CD4-positive, alpha-beta T cell (primary cell): ENCODE measurements at places on chromosomes 11 and 22. TPM values are rescaled to one million over a fixed set of nuclear protein-coding genes. Genes with fewer than 3 reads are reported as not detected.
A peak's percentile ranks its signal among the peaks of the same experiment; 100 is the strongest.

DNA sequence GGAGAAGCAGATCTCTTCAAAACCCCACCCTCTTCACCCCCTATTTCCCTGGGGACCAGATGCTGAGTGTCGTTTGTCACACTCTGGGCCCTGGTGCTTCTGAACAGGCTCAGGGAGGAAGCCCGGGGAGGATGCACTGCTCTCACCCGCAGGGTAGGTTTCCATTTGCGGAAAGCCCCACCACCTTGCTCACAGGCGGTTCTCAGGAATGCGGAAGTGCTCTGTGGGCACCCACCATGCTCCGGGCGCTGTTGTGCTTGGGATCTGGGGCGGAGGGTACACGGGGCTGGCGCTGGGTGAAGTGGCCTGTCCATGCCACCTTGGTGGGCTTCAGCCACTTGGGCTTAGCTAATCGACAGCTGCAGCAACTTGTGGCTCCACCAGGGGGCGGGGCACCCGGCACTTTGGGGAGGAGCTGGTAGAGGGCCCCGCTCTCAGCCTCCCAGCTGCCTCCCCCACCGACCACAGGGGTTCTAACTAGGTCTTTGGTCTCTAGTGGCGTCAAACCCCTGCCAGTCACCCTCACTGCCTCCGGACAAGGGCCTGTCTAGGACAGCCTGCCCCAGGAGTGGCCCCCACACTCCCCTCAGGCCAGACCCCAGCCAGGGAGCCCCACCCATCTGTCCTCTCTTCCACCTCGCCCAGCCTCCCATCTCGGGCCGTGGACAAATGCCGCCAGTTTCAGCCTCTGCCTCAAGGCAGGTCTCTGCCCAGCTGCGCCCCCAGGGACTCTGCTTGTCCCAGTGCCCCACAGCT lies 7.4 kb downstream of the NDUFV1 start:
- H3K27me3 ChIP-seq = peaks cover 3% of the 10 kb centered on the region
- DNase-seq = peak; percentile 82
- peaks cover 39% of the 10 kb centered on the region for H3K36me3 ChIP-seq
- peaks cover 37% of the 10 kb centered on the region for H3K4me1 ChIP-seq

GRCh38 chr11:45215098-45215865 lies 68.8 kb downstream of the PRDM11 start:
- H3K27me3 ChIP-seq = no peaks in the 10 kb centered on the region
- DNase-seq = no peak
- H3K4me3 ChIP-seq = no peak overlapping the region
- H3K27ac ChIP-seq = no peak overlapping the region
- H3K4me1 ChIP-seq = no peaks in the 10 kb centered on the region

Gene FOXRED2
- total RNA-seq = 1.8 TPM

DNA sequence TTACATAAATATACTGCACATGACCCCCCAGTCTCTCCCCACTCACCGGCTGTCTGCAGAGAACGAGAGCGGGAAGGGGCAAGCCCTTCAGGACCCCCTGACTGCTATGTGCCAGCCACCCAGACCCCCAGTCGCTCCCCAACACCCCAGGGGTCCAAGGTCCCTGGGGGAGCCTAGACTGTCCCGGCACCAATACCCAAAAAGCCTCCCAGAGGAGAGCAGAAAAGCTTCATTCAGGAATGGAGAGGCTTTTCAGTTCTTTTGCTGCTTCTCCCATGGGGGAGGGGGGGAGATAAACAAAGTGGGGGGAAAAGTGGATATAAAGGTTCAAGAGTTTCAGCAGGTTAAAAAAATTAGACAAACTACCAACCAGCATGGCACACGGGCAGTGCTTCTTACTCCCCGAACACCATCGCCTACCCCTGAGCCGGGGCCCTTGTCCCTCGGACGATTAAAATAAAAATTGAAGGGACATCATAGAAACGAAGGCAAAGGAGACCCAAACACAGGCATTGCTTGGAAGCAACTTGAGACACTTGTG lies 1.3 kb downstream of the CSNK1E start:
- H3K4me1 ChIP-seq = peaks cover 68% of the 10 kb centered on the region
- DNase-seq = no peak
- H3K27me3 ChIP-seq = no peaks in the 10 kb centered on the region
- peak overlapping the region; percentile 78 for H3K27ac ChIP-seq
- H3K4me3 ChIP-seq = peak overlapping the region; percentile 60
- no peaks in the 10 kb centered on the region for H3K36me3 ChIP-seq

Gene GTF2H1
- total RNA-seq = 15.1 TPM

DNA sequence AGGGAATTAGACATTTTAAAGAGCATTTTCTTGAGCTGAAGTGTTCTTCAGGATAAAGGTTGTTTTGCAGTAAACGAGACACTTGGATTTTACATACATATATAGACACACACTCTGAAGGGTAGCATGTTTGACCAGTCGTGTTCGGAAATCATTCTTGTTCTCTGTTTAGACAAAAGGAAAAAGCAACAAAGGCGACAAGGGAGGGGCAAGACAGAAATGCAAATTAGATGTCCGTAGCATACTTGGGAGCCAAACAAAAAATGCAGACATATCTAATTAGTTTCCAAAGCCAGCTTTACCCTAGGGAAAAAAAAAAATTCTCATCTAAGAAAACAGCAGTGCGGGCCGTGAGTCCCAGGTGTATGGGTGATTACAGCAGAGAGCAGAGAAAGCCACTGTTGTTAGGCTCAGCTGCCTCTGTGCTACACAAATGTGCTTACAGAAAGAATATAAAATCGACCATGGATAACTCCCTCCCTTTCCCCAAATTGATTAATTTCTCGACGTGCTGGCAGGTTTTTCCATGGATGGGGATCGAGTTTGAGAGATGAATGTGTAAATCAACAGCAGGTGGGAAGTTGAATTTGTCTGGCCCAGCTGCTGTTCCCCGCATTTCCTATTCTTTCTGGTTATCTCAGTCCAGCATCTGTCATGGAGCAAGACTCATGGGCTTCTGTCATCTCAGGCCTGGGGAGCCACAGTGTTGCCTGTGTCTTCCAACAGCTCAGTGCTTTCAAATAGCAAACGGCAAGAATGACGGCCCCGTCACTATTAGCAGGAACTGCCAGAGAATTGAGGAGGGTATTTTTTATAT lies 176.5 kb upstream of the TTC12 start:
- no peaks in the 10 kb centered on the region for H3K36me3 ChIP-seq
- H3K27me3 ChIP-seq = no peaks in the 10 kb centered on the region
- H3K27ac ChIP-seq = no peak overlapping the region
- H3K4me3 ChIP-seq = no peak overlapping the region

GRCh38 chr22:49828599-49828965 lies 909 bp upstream of the BRD1 start:
- no peak overlapping the region for H3K4me3 ChIP-seq
- H3K4me1 ChIP-seq = peaks cover 57% of the 10 kb centered on the region
- DNase-seq = no peak
- no peaks in the 10 kb centered on the region for H3K27me3 ChIP-seq
- H3K27ac ChIP-seq = peak overlapping the region; percentile 80
- peaks cover 20% of the 10 kb centered on the region for H3K36me3 ChIP-seq

Gene NPTXR
- total RNA-seq = 4.2 TPM

DNA sequence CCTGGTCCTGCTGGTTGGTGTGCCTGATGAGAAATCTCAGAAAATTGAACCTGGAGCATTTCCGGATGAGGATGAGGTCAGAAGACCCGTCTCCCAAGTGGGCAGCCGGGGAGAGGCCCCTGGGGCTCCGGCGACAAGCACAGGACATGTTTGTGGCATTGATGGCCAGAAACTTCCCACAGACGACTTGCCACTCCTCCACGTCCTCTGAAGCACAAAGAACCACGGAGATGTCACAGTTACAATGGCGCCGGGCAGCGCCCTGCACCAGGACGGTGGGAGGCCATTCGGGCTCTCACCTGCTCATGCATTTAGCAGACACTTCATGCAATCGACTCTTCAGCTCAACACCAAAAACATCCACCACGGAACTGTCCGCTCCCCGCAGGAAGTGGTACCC lies 46.5 kb downstream of the CERK start:
- no peak for DNase-seq
- H3K27me3 ChIP-seq = no peaks in the 10 kb centered on the region

DNA sequence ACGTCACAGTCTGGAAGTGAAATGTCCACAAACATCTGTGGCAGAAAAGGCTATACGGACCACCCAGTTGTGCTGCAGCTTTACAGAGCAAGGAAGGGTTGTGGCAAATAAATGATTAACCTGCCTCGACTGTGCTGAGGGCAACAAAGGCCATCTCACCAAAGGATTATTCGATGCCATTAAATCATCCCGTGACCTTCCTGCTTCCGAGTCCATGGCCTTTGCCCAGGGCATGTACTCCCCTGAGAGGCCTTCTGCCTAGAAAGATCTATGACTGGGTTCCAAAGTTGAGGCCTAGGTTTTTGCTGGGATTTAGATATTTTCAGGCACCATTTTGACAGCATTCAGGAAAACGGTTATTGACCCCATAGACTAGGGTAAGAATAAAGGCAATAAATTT lies 9.2 kb downstream of the CDPF1 start:
- no peak for DNase-seq
- H3K4me1 ChIP-seq = peaks cover 22% of the 10 kb centered on the region
- peaks cover 24% of the 10 kb centered on the region for H3K36me3 ChIP-seq
- H3K4me3 ChIP-seq = no peak overlapping the region

DNA sequence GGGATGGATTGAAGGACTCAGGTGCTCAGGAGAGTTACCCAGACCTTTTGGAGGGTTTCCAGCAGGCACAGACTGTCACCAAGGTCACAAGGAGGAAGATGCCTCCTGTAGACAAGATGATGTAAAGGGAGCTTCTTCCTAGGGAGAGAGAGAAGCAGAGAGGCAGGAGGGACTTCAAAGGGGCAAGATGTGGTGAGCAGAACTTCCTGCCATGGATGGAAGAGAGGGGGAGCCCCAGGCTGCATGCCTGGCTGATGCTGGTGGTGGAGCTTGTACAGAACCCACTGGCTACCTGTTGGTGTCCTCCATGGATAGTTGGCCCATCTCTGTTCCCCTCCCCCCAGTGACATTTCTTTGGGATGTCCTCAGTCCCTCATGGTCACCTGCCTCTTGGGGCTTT lies 4.2 kb downstream of the HEPN1 start:
- no peaks in the 10 kb centered on the region for H3K27me3 ChIP-seq
- no peak for DNase-seq
- peaks cover 27% of the 10 kb centered on the region for H3K4me1 ChIP-seq
- no peak overlapping the region for H3K4me3 ChIP-seq
- no peak overlapping the region for H3K27ac ChIP-seq
- H3K36me3 ChIP-seq = no peaks in the 10 kb centered on the region

- no peak overlapping the region for H3K27ac ChIP-seq
- H3K27me3 ChIP-seq = no peaks in the 10 kb centered on the region
- no peak for DNase-seq
- no peak overlapping the region for H3K4me3 ChIP-seq
- no peaks in the 10 kb centered on the region for H3K36me3 ChIP-seq
Measured at GRCh38 chr11:22674470-22675439, 8.3 kb downstream of the GAS2 start.

- H3K4me3 ChIP-seq = no peak overlapping the region
- no peaks in the 10 kb centered on the region for H3K27me3 ChIP-seq
- no peaks in the 10 kb centered on the region for H3K4me1 ChIP-seq
- no peak for DNase-seq
Measured at GRCh38 chr11:43790444-43790794, 90.2 kb upstream of the ALKBH3 start.

DNA sequence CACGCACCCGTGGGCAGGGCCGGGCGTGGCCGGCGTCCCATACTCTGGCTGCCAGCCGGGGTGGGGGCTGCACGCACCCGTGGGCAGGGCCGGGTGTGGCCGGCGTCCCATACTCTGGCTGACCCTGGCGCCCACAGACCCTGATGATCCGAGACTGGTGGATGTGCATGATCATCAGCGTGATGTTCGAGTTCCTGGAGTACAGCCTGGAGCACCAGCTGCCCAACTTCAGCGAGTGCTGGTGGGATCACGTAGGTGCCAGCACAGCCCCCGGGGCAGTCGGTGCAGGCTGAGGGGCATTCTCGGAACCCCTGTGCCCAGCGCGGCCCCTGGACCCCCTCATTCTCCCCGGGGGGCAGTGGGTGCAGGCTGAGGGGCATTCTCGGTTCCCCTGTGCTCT lies 19.0 kb downstream of the RNH1 start:
- no peak overlapping the region for H3K4me3 ChIP-seq
- H3K4me1 ChIP-seq = no peaks in the 10 kb centered on the region
- no peak for DNase-seq
- no peak overlapping the region for H3K27ac ChIP-seq

- peaks cover 4% of the 10 kb centered on the region for H3K4me1 ChIP-seq
- peak; percentile 18 for DNase-seq
- H3K36me3 ChIP-seq = no peaks in the 10 kb centered on the region
Measured at GRCh38 chr22:30763815-30764673, 69.4 kb downstream of the OSBP2 start.

Gene TMEM151A
- total RNA-seq = 0.11 TPM

DNA sequence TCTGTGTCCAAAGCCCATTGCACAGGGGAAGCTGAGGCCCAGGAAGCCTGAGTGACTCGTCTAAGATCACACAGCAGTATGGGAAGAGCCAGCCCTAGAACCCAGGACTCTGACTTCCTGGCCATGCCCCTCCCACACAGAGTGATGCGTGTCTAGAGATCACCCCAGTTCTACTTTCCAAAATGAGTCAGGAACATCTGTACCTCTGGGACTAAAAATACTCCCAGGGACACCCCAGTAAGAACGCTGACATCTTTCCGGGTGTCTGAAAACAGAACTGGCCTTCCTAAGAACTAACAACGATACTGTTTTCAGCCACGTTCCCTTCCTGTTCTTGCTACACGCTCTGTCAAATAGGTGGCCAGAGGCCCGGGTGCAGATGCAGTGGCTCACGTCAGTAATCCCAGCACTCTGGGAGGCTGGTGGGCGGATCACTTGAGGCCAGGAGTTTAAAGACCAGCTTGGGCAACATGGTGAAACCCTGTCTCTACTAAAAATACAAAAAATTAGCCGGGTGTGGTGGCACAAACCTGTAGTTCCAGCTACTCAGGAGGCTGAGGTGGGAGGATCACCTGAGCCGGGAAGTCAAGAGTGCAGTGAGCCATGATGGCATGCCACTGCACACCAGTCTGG lies 21.7 kb upstream of the PDGFB start:
- H3K36me3 ChIP-seq = no peaks in the 10 kb centered on the region
- H3K27me3 ChIP-seq = no peaks in the 10 kb centered on the region
- no peak for DNase-seq
- H3K4me3 ChIP-seq = no peak overlapping the region
- H3K27ac ChIP-seq = no peak overlapping the region

Gene MS4A4E
- total RNA-seq = not detected

GRCh38 chr11:69497221-69497787 lies 15.8 kb downstream of the LINC01488 start:
- no peaks in the 10 kb centered on the region for H3K36me3 ChIP-seq
- H3K4me3 ChIP-seq = no peak overlapping the region
- H3K4me1 ChIP-seq = no peaks in the 10 kb centered on the region
- no peak for DNase-seq
- H3K27ac ChIP-seq = no peak overlapping the region

Gene FGF19
- total RNA-seq = not detected
